ENCODE measurements at places on chromosomes 3 and 15.

- peak; percentile 7 for DNase-seq
Observed at GRCh38 chr3:131082871-131083863, 56.5 kb downstream of the NEK11 start.

DNA sequence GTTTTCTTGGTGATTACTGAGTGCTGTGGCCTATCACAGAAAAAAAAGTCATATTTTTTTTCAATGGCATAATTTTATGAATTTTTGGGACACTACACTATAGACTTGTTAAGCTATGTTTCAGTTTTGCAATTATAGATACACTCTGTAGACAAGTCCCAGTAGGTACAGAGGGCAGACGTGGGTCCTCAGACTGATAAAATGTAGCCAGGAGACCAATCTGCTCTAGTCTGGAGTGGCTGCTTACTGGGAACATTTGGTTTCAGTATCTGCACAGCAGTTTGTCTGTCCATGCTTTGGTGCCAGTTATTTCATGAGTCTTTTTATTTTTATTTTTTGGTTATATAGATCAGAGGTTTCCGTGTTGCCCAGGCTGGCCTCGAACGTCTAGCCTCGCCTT lies 313.4 kb upstream of the LRRFIP2 start:
- DNase-seq, result no peak

GRCh38 chr15:85595804-85596536 lies 198.8 kb downstream of the KLHL25 start:
- DNase-seq, result no peak

DNA sequence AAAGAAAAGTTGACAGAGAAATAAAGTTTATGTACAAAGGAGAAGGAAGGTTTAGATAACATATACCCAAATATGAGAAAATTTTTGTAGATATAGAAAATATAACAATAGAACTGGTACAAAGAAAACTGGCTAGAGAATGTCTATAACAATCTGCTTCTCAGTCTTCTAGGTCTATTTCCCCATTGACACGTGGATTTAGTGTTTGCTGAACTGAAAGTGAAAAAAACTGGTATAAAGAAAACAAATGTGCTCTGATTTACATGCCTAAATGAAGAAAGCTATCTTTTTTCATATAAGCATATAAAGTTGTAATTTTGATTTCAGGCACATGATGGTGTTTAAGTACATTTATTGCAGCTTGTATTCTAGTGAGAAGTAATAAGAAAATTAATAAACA lies 9.8 kb downstream of the KCNMB2 start:
- no peak for DNase-seq

DNA sequence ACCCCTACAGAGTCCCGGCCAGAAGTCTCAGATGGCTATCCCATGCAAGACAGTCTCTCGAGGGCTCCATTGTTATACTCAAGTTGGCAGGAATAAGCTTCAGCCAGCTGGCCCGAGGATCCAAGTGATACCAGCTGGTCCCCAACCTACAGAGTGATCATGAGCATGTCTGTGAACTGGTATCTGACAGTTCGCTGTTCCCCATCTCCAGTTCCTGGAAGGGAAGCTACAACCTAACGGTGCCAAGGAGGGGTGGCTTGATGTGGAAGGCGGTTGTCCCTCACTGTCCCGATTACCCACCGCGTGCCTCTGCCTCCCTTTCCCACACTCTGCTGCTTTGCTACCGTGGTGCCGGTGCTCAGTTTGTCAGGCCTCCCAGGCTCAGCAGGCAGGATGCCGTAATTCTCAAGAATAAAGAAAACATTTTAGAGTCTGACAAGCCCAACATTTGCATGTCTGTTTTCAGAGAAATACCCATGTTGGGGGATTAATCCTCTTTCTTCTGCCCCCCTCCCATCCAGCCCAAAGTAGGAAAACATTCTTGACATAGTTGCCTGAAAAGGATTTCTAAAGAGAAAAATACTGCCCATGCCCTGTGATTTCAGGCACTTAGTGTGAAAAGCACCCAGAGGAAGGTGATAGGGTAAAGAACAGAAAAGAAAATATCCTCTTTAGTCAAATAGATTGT lies 49.4 kb upstream of the HES1 start:
- DNase-seq, result no peak

- no peak for DNase-seq
Observed at GRCh38 chr3:167668651-167669050, 14.9 kb upstream of the WDR49 start.
